Left lobe of liver (tissue), 2 donors: ENCODE measurements at places on chromosomes 16 and 17. TPM values are rescaled to one million over a fixed set of nuclear protein-coding genes. Genes with fewer than 3 reads are reported as not detected.

The MED31 gene
- 6.5 TPM for total RNA-seq

The KRTAP9-4 gene
- total RNA-seq, result not detected

The OGFOD1 gene
- total RNA-seq, result 12.1 TPM

The TIMP2 gene
- total RNA-seq, result 26.4 TPM

The CLEC18A gene
- 0.35 TPM for total RNA-seq

DNA sequence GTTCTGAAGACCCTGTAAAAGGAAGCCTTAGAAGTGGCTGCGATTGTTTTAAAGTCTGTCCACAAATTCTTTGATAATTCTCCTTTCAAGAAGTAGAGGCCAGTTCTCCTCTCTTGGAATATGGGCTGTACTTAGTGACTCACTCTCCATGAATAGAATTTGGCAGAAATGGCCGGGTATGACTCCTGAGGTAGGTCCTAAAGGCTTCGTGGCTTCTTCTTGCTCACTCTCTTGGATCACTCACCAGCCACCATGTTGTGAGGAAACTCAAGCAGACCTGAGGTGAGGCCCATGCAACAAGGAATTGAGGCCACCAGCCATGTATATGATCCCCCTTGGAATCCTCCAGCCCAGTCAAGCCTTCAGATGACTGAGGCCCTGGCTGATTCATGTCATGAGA is 75.8 kb downstream of the WWOX start:
- DNase-seq, result no peak

GRCh38 chr17:74757502-74757901 is 9.1 kb downstream of the NHERF1 start:
- no peak for DNase-seq

GRCh38 chr16:24815021-24815420 is 30.7 kb upstream of the SLC5A11 start:
- DNase-seq, result no peak

DNA sequence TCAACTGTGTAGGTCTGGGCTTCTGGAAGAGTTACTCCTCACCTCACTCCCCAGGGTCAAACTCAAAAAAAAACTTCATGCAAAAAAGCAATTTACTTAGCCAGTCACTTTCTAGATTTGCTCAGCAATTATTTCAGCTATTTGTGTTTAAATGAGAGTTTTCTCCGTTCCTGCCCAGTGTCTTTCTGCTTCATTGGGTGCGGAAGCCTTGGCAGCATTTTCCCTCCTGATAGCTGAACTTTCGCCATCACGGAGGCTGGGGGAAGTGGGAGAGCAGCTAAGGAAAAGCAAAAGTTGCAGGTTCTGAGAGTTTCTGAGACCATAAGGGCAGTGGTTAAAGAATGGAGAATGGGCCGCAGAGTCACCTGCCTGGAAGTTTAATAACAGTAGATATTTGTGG is 287.1 kb upstream of the DYNLRB2 start:
- DNase-seq, result no peak

DNA sequence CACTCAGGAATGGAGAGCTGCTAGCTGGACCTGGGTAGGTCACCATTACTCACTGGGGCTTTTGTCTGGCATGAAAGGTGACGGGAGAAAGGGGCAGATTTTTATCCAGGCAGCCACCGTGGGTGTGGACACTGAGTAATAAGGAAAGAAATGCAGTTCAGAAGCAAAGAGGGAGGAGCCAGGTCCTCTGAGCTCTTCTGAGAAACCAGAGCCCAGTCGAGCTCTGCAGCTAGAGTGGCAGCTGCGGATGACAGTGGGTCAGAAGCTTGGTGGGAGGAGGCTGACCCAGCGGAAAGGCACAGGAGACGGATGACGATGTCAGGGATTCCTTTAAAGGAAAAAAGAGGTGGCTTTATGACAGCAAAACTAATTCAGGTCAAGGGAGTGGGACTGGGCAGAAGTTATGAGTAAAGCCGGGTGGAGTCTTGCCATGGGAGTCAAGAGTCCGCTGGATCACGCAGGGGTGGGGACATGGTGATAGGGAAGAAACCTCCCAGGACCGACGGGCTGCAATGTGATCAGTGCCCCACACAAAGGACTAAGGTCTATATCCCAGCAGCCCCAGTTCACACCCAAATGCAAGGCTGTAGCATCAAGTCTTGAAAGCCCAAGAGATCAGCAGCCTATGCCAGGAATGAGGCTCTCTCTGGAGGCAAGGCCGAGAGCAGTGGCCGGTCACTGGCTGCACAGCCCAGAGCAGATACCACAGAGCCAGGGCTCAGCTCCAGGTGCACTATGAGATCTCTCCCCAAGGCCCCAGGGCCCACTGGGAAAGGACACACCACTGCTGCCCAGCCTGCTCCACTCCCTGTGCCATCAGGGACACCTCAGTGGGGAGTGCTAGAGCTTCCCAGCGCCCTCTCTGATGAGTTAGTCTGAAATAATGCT is 6.3 kb upstream of the MNT start:
- no peak for DNase-seq

DNA sequence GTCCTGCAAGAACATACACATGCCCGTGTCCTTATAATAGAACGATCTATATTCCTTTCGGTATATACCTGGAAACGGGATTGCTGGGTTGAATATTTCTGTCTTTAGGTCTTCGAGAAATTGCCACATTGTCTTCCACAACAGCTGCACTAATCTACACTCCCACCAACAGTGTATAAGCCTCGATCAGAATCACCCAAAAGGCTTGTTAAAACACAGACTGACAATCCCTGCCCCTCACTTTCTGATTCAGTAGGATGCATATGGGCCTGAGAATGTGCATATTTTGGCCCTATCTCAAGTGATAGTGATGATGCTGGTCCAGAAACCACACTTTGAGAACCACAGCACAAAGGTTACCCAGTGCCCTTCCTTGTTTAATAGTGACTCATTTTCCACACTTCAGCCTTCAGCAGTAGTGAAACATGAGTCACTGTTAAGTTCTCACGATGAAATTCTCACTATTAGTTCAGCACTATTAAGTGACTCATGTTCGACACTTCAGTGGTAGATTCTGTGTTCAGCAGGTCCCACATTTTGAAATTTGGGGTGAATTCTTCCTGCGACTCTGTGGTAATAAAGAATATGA is 215.6 kb downstream of the GRIN2A start:
- no peak for DNase-seq

DNA sequence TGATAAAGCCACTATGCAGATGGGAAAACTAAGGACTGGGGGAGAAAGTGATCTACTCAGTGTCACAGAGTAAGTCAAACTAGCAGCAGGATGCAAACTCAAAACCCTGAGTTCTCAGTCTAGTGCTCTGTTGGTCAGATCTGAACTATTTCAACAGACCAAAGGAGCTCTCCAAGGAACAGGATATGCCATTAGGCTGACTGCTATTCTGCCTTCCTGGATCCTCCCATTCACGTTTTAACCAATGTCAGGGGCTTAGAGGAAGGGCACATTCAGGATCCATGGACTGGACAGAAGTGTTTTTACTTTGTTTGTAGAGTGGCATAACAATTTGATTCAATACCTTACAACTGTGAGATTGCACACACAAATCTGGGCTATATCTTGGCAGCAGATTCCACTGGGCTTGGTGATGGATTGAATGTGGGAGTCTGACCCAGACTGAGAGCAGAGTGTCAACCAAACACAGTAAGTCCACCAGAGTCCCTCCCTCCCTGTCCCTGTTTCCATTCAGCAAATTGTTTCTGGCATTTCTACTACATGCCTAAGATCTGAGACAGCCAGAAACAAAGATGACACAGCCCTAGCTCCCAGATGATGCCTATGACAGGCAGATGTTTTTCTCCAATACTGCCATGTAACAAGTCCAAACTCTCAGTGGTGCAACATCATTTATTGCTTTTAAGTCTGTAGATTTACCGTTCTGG is 337.8 kb upstream of the CDH5 start:
- no peak for DNase-seq

DNA sequence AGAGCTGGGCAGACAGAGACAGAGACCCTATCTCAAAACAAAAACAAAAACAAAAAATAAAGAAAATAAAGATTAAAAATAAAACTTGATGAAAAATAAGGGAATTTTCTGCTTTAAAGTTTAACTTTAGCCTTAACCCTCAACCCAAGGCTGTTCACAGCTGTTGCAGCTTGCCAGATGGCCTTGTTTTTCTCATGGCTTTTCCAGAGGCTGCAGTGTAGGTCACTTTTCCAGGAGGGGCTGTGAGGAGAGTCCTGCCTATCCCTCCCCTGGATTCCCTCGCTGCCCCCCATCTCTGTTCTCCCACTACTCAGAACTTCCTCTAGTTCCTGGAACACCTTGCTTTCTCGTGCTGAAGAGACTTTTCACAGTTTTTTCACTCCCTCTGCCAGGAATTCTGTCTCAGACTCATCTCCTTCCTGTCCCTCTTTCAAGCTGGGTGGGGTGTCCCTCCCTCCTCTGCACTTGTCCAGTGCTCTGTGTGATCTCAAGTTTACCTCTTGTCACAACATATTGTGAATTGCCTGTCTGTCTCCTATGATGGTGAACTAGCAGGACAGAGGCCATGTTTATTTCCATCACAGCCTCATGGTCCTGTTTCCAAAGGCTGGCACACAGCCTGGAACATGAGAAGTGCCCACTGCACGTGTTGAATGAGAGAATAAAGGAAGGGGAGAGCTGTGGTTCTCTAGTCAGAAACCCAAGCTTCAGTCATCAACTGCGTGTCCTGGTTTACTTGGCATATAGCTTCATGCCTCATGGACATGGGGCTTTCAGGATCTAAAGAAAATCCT is 69.9 kb upstream of the MSI2 start:
- DNase-seq, result no peak

GRCh38 chr16:22373662-22374310 is 633 bp downstream of the CDR2 start:
- peak; percentile 70 for DNase-seq

- DNase-seq, result no peak
Measured at GRCh38 chr16:2764718-2765117, 12.3 kb downstream of the SRRM2 start.

GRCh38 chr17:49063652-49064051 is 66.5 kb downstream of the IGF2BP1 start:
- DNase-seq, result no peak

DNA sequence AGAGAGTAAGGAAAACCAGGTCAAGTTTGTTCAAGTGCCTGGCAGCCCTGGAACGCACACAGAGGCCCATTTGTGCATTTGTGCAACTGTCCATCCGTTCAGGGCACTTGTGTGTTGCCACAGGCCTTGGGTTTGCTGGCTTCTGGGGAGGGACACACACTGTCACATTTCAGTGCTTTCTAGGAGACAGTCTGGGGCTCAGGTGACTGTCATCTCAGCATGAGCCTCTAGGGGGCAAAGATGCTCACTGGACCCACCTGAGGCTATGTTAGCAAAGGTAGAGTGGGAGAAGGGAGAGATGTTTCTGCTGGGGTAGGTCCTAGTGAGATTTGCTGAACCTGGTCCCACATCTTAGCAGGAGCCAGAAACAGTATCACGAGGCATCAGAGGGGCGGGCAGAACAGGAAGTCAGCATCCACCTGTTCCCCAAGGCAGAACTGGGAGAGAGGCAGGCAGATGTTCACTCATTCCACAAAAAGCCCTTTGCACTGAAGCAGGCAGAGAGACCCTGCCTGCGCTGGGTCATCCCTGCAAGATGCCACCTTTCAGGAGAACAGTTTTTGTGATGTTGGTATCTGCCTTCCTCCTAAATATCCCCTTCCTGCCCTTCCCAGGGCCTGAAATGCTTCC is 48.5 kb downstream of the RAI1 start:
- peak; percentile 56 for DNase-seq

DNA sequence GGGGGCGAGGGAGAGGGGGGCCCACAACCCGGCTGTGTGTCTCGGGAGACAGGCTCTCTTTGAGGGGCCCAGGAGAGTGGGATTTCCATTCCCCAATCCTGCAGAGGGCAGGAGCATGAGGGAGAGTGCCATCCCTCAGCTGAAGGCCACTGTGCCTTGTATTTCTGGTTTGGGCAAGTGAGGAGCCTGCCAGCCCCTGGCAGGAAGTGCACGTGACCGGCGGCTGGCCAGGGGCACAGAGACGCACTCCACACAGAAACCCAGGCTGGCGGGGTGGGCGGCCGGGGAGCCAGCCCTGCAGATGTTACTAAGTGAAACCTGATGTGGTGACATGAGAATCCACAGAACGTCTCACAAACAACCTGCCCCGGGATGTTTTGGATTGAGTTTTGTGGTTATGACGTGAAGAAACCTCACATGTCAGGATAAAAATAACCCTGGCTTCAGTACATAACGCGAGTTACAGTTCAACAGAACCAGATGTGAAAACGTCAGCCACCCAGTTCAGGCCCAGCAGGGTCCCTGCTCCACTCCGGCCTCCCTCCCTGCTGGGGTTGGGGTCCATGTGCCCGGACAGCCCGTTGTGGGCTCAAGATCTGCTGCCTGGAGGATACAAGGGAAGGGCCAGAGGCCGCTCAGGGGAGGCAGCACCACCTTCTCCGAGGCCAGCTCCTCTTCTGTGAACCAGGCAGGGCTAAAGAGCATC is 51.7 kb upstream of the MTSS2 start:
- DNase-seq, result peak; percentile 88

DNA sequence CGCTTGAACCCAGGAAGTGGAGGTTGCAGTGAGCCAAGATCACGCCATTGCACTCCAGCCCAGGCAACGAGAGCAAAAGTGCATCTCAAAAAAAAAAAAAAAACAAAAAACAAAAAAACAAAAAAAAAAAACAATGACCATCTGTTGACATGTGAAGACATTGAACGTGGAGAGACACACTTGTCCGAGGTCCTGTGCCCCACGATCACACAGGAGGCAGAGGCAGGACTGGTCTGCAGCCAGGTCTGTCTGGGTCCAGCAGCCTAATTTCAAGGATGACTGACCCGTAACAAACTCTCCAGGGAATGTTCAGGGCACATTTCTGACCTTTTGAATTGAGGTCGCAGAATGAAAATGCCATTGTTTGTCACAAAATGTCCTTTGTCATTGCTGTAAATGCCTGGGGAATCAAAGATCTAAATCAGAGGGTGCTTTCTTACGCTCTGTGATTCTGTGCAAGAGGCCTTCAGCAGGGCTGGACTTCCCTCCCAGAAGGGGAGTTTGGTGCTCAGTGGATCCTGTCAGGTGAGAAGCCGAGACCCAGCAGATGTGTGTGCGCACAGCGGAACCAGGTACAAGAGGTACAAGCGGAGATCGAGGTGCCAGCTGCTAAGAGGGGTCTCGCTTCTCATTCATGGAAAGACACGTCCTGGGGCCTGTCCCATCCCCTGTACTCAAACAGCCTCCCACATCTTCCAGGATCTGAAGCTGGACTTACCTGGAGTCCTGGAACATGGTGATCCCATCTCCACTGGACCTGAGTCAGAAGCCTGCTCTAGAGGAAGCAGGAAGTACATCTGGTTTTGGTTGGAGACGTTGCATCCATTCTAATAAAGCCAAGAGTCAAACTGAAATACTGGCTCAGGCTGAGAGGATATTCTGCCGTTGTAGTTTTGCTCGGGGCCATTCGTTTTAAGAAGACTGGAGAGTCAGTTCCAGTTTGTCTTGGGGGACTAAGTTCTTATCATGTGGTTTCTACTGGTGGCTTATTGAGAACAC is 95.8 kb downstream of the IRF8 start:
- no peak for DNase-seq
